ENCODE measurements at places on chromosomes 5 and 9.

DNA sequence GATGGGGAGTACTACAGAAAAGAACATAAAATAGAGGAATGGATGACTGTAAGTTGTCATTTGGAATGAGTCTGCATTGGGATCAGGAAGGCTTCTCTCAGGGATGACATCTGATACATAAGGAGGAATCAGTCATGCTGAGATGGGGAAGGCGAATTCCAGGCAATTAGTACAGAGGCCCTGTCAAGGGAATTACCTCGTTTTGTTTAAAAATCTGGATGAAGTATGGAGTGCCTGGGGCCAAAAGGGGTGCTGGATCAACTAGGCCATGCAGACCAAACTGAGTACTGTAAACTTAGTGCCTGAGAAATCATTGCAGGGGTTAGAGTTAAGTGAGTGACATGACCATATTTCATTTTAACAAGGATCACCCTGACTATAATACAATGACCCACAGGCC, 30.5 kb downstream of the JAKMIP2 start:
- peak; percentile 15 for DNase-seq

DNA sequence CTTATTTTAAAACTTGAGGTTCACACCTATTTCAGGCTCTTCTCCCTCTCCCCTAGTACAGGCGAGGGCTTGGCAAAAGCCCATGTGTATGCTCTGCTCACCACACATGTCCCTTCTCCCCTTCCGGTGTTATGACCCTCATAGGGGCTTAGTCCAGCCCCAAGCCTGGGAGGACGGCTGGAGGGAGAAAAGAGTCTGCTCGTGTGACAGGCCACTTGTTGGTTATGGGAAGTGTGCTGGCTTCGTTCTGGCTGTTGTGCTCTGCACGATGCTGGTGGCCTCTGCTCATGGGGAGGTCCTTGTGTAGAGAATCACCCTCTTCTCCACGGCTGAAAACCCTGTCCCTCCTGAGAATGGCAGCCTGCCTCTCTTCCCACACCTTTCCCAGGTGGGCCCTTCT, 11.1 kb downstream of the PTTG1 start:
- DNase-seq, result no peak

- DNase-seq, result no peak
Measured at GRCh38 chr5:80865551-80865950, 94.6 kb upstream of the RASGRF2 start.

DNA sequence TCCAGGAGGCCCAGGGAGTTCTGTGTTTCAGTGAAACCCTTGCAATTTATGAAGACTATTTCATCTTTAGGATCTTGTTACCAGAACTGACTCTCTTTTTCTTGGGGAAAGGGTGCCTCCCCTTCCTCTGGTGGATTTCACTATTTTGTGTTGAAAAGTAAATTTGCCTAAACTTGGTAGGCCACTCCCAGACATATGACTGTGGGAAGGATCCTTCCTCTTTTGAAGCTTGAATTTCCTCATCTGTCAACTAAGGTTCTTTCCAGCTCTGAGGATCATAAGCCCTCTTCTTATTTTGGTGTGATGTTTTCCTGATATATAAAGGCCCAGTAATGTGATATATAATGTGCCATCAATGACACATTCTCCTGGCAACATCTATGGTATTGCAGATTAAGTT, 59.1 kb upstream of the ZFAND5 start:
- no peak for DNase-seq

- DNase-seq, result no peak
Measured at GRCh38 chr9:99345451-99345850, 123.4 kb downstream of the SEC61B start.

GRCh38 chr9:89442501-89442978, 55.4 kb downstream of the SEMA4D start:
- no peak for DNase-seq
